ENCODE measurements at places on chromosomes 6 and 20.
A peak's percentile ranks its signal among the peaks of the same experiment; 100 is the strongest.

DNA sequence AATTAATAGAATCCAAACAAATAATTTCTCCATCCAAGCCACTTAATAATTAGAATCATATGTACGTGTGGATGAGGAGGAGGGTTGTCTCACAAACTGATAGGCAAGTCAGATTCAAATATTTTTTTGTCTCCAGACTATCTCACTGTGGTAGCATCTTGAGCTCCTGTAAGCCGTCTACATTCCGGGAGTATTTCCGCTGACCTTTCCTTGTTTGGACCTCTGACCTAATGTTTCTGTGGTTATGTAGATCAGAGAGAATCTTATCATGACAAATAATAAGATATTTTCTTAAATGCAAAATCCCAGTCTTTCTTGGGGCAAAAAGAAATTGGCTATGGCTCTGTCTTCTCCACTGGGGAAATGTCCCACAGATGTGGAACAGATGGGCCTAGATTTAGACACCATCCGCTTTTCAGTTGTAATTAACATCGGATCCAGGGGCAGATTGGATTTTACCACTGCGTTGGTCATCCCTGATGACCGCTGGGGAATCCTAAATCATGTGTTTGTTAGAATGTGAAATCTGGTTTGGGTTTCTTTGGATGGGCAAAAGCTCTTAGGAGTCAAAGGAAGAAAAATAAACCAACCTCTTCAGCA, 197.1 kb upstream of the RIN2 start:
- no peak for DNase-seq

GRCh38 chr6:38131527-38131965, 312.0 kb downstream of the ZFAND3 start:
- peak; percentile 36 for DNase-seq

DNA sequence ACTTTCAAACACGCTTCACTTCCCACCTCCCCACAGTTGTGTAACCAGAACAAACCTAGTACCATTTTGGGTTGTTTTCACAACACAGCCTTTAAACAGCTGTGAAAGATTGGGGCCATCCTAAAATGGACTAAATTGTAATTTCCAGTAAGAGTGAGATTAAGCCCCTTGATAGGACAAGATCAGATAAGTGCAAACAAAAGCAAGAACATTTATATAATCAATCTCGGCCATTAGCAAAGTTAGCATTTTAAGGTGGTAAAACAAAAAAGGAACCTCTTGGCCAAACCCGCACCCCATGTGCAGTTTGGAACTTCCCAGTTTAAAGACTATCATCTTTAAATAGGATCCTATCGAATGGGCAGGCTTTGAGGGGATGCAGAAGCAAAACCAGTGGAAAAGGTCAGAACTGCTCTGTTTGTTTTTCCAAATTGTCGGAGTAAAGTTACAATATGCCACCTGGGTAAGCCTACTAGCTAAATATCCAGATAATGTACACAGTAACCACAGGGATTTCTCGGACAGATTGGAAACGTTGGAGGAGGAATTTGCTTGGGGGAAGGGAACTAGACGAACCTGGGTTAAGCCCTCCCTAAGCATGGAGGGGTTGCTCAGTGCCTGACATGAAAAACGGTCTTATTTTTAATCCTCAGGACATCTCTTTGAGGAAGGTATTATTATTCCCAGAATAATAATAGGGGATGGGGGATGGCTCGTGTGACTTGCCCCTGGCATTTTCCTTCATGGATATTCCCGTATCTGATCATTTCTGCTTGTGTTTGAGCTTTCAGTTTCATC, 159.8 kb upstream of the SALL4 start:
- DNase-seq: no peak

DNA sequence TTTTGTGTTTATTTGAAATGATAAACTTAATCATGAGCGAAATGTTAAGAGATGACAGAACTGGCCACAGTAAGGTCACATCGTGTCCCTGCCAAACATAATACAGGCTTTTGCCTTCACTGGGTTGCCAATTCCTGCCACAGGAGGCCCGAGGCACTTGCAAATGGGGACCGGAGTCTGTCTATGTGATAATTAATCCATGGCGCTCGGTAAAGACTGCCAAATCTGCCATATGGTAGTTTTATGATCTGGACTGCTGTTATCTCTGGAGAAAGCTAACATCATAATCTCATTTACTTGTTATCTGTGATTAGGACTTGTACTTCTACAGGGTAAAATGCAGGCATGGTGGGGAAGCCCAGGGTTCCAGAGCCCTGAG, 170.5 kb upstream of the TSHZ2 start:
- no peak for DNase-seq

DNA sequence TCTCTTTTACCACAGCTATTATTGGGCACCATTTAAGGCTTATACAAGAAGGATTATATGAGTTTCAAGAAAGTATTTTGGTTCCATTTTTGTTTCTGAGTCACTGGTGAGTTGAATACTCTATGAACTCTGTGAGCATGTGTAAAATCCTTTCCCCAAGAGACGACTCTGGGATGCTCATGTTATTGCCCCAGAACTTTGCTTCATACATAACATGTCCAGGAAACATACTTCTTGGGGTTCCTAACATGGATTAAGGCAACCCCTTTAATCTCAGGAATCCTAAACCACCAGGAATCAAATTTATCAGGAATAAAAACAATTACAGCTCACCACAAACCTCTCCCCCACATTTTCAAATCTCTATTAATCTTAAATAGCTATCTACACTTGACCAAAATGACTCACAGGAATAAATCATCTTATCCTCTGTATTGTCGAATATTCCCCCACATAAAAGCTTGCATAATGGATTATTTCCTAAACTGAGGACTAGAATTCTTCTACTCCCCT, 117.5 kb upstream of the COL21A1 start:
- DNase-seq: no peak

DNA sequence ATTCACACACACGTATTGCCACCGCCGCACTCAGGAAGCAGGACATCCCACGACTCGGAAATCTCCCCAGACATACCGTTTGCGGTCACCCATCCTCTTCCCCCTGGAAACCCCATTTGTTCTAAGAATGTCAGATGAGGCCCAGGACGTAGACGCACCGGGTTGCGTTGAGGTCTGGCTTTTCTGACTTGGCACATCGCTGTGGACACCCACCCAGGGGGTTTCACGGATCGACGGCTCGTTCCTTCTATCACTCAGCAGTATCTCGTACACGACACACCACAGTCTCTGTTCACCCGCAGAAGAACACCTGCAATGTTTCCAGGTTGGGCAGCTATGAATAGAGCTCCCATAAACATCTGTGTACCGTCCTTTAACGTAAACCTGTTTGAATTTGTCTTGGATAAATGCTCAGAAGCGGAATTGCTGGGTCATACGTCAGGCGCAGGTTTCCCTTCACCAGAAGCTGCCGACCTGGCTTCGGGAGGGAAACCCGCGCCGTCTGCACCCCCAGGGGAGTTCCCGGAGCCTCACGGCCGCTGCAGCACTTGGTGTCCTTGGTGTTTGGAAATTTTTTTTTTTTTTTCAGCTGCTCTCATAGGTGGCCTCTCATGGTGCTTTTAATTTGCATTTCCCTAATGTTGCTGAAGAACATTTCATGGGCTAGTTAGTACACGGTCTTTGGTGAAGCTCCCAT, 9.3 kb upstream of the EEF1A2 start:
- DNase-seq: no peak

Data from stimulated activated CD8-positive, alpha-beta memory T cell treated with anti-CD3 and anti-CD28 coated beads, Interleukin-4, amount 100 ng/mL, for 48 hours (primary cell).